Activated CD4-positive, alpha-beta memory T cell treated with anti-CD3 and anti-CD28 coated beads, Interleukin-2, amount 10 ng/mL, durations not matched to agents 7 days and 5 days (primary cell): ENCODE measurements at places on chromosomes 16 and 17.

DNA sequence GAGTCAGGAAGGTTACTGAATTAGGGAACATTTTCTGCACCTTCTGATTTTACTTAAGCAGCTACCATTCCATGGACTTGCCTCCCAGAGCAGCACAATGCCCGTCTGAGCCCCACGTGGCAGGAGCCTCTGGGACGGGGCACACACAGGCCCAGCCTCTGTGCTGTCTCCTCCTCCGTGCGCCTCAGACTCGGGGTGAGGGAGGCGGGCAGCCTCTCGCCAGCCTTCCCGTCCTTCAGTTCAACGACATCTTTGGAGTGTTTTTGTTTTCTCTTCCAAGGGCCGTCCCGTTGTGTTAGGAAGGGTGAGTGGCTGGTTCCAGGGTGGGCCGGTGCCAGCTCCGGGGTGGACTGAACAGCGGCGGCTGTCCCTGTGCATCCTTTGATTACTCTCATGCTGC is 31.8 kb downstream of the NDEL1 start:
- DNase-seq: no peak

DNA sequence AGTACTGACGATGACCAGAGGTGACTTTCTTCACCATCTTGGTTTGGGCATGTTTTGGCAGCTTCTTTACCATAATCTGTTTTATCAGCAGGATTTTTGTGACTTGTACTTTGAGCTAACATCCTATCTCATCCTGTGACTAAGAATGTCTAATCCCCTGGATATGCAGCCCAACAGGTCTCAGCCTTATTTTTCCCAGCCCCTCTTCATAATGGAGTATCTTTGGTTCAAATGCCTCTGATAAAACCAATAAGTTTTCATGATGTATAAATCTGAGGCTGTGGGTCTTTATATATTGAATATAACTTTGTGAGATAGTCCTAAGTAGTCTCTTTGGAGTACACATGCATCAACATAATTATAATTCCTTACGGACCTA is 186.9 kb upstream of the WSB1 start:
- DNase-seq: no peak

GRCh38 chr16:51359141-51359955 is 208.3 kb upstream of the SALL1 start:
- no peak for DNase-seq

- DNase-seq: no peak
These were observed 266.7 kb downstream of the ENGASE start for GRCh38 chr17:79341222-79341780.

DNA sequence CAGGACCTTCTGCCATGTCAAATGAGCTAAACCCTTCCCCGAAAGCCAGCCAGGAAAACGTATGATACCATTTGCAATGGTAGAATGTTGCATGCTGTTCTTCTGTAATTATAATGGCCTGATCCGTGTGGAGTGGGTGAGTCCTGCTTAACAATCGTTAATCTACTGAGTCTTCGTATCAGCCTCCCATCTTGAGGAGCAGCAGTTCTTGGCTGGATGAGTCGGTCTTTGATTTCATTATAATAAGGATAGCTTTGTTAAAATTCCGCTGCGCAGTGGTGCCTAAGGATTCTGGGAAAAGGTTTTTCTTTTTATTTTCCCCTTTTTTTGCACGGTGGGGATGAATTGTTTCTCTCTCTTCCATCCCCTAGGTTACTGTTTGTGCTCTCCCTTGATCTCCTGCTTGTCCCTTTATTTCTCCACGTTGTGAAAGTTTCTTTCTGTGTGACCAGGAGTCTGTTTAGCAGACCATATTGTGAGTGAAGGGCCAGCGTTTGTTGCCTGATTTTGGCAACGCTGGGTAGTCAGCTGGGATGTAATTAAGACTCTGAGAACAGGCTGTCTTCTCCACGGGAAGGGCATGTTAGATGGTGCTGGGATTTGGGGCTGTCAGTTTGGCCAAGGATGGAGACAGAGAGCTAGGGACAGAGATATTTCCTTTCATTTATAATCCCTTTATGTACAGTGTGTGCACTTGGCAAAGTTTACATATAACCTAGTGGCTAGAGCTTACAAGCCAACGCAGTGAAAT is 263.0 kb downstream of the FTO start:
- DNase-seq: no peak

DNA sequence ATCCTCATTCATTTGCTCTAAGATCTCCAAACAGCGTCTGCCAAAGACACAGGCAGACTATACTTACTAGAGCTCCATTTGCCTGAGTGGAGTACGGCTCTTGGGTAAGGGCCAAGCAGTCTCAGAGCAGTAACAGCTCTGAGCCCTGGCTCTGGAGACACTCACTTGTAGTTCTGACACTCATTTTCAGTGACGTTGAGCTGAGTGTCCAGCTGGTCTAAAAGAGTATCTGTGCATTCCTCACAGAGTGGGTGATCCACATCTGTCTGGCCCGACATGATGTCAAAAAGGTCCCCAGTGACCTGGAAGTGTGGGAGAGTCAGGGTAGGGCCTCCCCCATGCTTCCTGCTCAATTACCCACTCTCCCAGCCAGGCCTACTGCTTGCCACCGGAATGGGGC is 5.7 kb downstream of the BECN1 start:
- no peak for DNase-seq
